ENCODE measurements at places on chromosomes 2 and 18. TPM values are rescaled to one million over a fixed set of nuclear protein-coding genes. Genes with fewer than 3 reads are reported as not detected.

Gene CCDC178
- total RNA-seq: 0.27 TPM

Gene ANKRD36
- total RNA-seq: 4.3 TPM

Gene GPR17
- total RNA-seq: 0.16 TPM

Gene PFN4
- total RNA-seq: 0.74 TPM

Gene IL1B
- 0.27 TPM for total RNA-seq

GRCh38 chr2:139916822-139917221, 1136.6 kb upstream of the NXPH2 start:
- H3K27me3 ChIP-seq: no peaks in the 10 kb centered on the region
- no peak for DNase-seq

DNA sequence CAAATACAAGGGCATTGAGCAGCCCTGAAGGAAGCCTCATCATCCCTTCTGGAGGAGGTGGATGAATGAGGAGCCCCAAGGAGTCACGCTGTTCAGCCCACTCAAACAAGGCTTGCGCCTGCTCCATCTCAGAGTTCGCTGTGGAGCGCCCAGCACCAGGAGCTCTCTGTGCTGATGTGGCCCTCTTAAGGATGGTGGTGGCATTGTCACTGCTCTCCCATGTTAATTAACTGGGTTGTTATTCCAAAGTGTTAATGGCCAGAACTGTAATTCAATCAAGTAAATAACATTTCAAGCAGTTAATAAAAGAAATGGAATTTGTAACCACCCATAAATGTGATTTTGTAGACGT, 726.0 kb upstream of the RAB6C start:
- no peak overlapping the region for H3K4me3 ChIP-seq
- peaks cover 8% of the 10 kb centered on the region for H3K27me3 ChIP-seq
- no peaks in the 10 kb centered on the region for H3K4me1 ChIP-seq
- H3K36me3 ChIP-seq: no peaks in the 10 kb centered on the region

DNA sequence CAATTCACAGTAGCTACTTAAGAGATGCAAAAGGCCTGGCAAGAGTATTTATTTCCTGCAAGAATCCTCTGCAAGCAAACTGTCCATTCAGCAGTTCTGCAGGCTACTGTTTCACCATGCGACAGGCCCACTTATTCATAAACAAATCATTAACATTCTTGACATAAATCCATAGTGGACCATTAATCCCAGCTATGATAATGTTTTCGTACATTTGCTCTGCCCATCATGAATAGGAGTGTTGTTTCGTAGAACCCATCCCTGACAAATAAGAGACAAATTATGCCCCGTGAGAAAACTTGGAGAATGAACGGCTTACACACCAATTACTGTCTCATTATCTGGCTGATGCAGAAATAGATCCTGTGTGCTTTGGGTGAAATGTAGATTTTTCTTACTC, 65.4 kb downstream of the PID1 start:
- no peak overlapping the region for H3K4me3 ChIP-seq
- no peaks in the 10 kb centered on the region for H3K27me3 ChIP-seq
- no peak for DNase-seq
- H3K27ac ChIP-seq: no peak overlapping the region

DNA sequence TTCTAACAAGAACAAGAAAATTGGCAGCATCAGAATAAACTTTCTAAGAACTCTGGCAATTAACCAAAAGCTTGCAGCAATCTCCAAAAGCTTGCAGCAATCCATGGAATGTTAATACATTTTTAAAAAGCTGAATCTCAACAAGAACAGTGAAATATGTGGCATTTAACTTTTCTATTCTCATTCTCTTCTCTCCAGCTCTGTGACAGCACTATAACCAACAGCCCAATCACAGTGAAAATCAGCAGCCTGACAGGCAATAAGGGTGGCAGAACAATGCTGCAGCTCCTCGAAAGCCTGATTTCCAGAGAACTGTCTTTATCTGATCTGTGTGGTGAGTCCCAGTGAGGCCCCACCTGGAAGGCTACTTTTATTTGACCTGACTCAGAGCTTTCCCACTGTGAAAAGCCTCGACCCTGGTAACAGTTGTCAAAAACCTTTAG, 60.0 kb downstream of the TMEM131 start:
- H3K27me3 ChIP-seq: no peaks in the 10 kb centered on the region
- no peak for DNase-seq
- no peaks in the 10 kb centered on the region for H3K36me3 ChIP-seq
- no peak overlapping the region for H3K27ac ChIP-seq
- peaks cover 62% of the 10 kb centered on the region for H3K4me1 ChIP-seq

DNA sequence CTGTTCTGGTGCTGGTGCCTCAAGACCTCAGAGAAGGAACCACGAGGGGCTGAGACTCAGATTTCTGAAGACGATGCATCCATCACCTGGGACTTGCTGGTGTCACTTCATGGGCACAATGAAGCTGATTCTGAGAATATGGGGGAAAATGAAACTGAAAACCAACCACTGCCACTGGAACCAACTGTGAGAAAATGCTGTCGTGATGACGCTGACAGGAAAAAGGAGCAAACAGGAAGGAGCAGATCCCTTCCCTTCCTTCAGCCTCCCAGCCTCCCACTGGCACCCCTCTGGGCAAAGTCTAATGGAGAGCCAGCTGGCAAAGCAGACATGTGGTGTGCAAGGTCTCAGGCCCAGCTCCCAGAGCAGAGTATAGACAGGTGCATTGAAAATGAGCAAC, 109.7 kb downstream of the FOXI3 start:
- H3K4me1 ChIP-seq: no peaks in the 10 kb centered on the region
- DNase-seq: no peak
- no peak overlapping the region for H3K4me3 ChIP-seq
- no peaks in the 10 kb centered on the region for H3K36me3 ChIP-seq
- H3K27me3 ChIP-seq: peaks cover 38% of the 10 kb centered on the region
- no peak overlapping the region for H3K27ac ChIP-seq
